Body of pancreas (tissue), 4 donors: ENCODE measurements at places on chromosomes 12 and 14. TPM values are rescaled to one million over a fixed set of nuclear protein-coding genes. Genes with fewer than 3 reads are reported as not detected.

DNA sequence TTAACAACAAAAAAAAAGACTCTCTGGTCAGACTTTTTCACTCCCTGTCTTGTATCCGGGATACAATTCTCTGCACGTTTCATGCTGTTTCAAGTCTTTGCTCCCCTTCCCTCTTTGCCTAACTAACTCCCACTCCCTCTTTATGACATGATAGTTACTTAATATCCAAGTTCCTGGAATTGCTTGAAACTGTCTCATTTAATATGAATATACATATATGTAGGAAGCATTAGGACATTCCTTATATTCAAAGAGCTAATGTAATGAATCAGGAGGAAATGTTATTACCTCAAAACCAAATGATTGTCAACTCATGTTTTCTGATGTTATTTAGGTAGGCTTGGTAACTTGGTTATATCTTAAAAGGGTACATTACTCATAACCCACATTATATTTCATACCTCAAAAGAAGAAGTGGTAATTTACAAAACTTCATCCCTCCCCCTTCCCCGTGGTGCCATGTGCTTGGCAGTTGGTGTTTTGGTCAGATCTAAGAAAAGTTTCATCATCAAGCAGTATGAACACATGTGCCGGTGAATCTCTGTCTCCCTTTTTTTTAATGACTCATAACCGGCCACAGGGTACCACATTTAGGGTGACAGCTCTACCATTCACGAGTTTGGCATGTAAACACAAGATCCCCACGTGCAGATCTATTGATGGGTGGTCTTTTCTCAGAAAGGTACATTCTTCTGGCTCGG lies 56.5 kb downstream of the HCAR2 start:
- no peak overlapping the region for H3K4me3 ChIP-seq
- H3K27me3 ChIP-seq: no peaks in the 10 kb centered on the region
- DNase-seq: no peak
- no peak overlapping the region for H3K27ac ChIP-seq
- no peaks in the 10 kb centered on the region for H3K36me3 ChIP-seq

Gene COCH
- 4.0 TPM for total RNA-seq

DNA sequence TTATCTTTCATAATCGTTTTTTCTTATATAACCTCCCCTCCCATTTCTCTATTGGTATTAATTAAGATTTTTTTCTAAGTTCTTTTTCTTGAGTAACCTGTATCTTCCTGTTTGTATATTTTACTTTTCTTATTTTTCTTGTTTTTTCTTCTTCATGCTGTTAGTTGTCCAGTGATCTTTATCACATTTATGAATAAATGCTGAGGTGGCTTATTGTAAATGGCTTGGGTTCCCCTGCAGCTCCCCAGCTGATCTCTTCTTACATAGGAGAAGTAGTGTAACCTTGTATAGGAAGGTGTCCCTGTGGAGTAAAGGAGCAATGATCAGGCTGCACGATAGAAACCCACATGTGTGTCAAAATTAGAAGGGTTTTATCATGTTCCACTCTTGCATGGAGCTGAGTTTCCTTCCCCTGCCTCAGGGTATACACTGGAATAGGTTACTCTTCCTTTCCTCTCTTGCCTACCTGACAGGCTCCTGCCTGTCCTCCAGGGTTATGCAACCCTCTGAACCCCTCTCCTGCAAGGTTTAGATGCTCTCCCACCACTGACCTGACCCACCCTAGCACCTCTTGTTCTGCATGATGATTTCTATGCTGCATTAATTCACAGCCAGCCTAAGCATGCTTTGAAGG lies 334.8 kb upstream of the RGS6 start:
- no peak overlapping the region for H3K4me3 ChIP-seq
- H3K27ac ChIP-seq: no peak overlapping the region
- no peaks in the 10 kb centered on the region for H3K27me3 ChIP-seq
- peaks cover 2% of the 10 kb centered on the region for H3K4me1 ChIP-seq
- DNase-seq: no peak

DNA sequence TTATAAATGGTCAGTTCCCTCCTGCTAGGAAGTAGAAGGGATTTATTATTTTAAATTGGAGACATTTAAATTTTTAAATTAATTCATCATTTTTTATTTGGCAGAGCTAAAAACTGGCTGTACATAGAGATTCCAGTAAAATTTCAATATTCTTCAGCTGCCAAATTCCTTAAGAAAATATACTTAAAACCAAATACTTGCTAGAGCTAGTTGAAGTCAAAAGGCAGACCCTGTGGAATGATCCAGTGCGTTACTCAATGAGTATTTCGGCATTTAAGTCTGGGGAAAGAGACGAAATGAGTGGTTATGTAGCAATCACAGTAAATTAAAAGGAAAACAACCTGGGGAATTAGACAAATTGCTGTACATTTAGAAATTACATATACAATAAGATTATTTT lies 1104.7 kb downstream of the SLC6A15 start:
- DNase-seq: no peak
- H3K27me3 ChIP-seq: no peaks in the 10 kb centered on the region
- no peak overlapping the region for H3K4me3 ChIP-seq
- H3K4me1 ChIP-seq: no peaks in the 10 kb centered on the region
- no peaks in the 10 kb centered on the region for H3K36me3 ChIP-seq

GRCh38 chr14:31788340-31788739 lies 227.1 kb downstream of the NUBPL start:
- no peaks in the 10 kb centered on the region for H3K27me3 ChIP-seq
- no peak overlapping the region for H3K27ac ChIP-seq
- no peaks in the 10 kb centered on the region for H3K4me1 ChIP-seq
- DNase-seq: no peak
- no peak overlapping the region for H3K4me3 ChIP-seq
- no peaks in the 10 kb centered on the region for H3K36me3 ChIP-seq

- H3K27ac ChIP-seq: no peak overlapping the region
- H3K4me1 ChIP-seq: no peaks in the 10 kb centered on the region
- no peak overlapping the region for H3K4me3 ChIP-seq
- no peaks in the 10 kb centered on the region for H3K36me3 ChIP-seq
- no peak for DNase-seq
Observed at GRCh38 chr12:52371716-52372115, 4.4 kb upstream of the KRT85 start.

Gene CPSF6
- 33.2 TPM for total RNA-seq

Gene ORAI1
- total RNA-seq: 3.9 TPM

DNA sequence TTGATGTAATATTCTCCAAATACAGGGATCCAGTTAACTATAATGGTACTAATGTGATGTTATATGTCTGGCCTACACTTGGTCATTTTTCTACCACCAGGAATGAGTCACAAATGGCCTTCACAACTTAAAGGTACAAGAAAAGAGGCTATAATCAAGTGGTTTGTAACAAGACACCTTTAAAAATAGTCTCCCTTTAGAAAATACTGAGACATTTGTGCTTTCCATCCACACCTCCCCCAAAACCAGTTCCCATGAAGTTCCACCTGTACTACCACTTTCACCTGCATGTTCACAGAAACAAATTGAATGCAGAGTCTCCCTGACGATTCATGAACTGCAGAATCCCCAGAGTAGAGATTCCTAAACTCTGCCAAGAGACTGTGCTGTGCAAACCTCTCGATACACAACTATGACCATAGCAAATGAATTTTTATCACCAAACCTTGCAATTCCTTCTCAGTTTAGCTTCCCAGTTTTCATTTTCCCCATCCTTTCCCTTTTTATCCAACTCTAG lies 6.0 kb downstream of the BTG1 start:
- H3K27ac ChIP-seq: peak overlapping the region; percentile 100
- no peak for DNase-seq
- peaks cover 46% of the 10 kb centered on the region for H3K4me1 ChIP-seq
- no peaks in the 10 kb centered on the region for H3K27me3 ChIP-seq
- no peaks in the 10 kb centered on the region for H3K36me3 ChIP-seq
- H3K4me3 ChIP-seq: peak overlapping the region; percentile 70

DNA sequence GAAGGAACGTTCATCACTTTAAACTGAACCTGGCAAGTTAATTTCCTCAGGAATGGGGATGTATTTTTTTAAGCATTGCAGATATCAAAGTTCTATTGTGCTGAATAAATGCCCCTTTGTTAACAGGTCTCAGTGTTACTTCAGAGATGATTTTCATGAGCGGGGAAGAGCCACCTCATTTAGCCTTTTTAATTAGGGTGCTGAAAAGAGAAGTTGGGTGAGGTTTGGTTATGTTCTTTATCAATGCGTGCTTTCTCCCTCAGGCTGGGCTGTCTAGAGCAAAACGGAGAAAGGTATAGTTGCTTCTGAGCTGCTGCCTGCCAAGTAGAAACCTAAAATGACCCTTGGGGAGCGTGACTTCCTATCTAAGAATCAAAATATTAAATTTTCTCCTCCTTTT lies 8.0 kb upstream of the HIP1R start:
- H3K36me3 ChIP-seq: no peaks in the 10 kb centered on the region
- no peak for DNase-seq
- peak overlapping the region; percentile 32 for H3K27ac ChIP-seq
- H3K4me3 ChIP-seq: no peak overlapping the region

- peaks cover 5% of the 10 kb centered on the region for H3K27me3 ChIP-seq
- H3K27ac ChIP-seq: no peak overlapping the region
- H3K36me3 ChIP-seq: no peaks in the 10 kb centered on the region
- no peak overlapping the region for H3K4me3 ChIP-seq
- no peaks in the 10 kb centered on the region for H3K4me1 ChIP-seq
Observed at GRCh38 chr12:5003025-5003666, 40.5 kb upstream of the KCNA5 start.

Gene TAS2R8
- not detected for total RNA-seq

Gene MANSC4
- not detected for total RNA-seq

DNA sequence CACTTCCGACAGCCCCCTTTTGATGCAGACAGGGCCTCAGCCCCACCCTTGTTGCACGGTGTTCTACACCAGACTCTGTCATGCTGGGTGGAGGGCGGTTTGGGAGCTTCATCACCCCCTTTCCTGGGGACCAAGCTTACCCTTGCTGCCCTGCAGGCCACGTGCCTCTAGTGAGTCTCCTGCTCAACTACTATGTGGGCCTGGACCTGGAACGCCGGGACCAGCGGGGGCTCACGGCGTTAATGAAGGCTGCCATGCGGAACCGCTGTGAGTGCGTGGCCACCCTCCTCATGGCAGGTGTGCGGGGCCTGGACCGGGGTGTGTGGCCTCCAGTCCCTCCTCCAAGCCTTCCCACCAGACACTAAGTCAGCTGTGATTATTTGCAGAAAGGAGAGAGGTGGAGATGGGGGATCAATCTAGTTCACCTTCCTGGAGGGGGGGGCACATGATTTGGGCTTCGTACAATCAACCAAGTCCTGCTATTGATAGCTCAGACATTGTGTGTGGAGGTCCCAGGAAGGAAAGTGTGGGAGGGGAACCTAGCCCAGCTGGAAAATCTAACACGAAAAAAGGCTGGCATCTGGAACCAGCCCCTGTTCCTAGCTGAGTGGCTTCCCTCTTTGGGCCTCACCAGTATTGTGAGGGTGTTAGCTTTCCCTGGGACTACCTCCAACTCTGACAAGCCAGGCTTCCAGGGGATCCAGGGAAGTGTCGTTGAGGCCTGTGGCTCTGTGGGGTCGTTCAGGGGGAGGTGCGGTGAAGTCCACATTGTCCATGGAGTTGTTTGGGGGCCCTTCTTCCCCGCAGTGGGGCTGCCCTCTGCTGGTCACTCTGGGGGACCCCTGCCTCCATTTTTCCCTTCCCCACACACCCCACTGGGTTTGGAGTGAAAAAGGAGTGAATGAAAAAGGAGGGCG lies 1.6 kb downstream of the ANKRD33 start:
- no peak overlapping the region for H3K27ac ChIP-seq
- no peak for DNase-seq
- H3K4me3 ChIP-seq: no peak overlapping the region
- H3K4me1 ChIP-seq: peaks cover 3% of the 10 kb centered on the region
- H3K27me3 ChIP-seq: no peaks in the 10 kb centered on the region

- no peaks in the 10 kb centered on the region for H3K36me3 ChIP-seq
- DNase-seq: no peak
- H3K4me1 ChIP-seq: no peaks in the 10 kb centered on the region
- H3K27ac ChIP-seq: no peak overlapping the region
- no peaks in the 10 kb centered on the region for H3K27me3 ChIP-seq
- H3K4me3 ChIP-seq: no peak overlapping the region
Observed at GRCh38 chr12:46915082-46915481, 89.3 kb upstream of the SLC38A4 start.

DNA sequence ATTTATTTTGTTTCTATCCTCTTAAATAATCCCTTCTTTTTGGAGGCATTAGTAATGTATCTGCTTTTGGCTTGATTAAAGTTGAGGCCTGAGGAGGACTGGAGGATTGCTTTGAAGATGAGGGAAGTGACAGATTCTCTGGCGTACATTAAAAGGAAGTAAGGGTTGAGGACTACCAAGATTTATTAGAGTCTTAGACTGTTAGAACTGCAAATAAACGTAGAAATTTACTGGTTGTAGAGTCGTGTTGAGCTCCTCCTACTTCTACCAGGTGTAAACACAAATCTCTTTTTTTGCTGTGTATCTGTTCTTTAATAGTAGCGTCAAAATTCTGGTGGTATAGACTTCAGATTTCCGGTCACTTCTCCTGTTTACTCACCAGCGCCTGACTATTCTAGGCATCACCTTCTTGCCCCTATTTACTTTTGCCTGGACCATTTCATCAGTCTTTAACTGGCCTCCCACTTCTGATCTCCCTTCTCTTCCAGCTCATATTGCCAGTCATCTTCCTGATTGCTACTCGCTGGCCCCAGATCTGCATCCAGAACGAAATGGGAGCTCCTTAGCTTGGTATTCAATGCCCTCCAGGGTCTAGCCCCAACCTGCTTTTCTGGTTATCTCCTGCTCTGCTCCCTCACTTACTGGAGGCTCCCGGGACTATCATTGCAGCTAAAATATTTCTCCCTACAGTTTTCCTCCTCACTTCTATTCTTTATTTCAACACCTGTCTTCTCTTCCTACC lies 8.4 kb upstream of the EID3 start:
- no peaks in the 10 kb centered on the region for H3K27me3 ChIP-seq
- no peak overlapping the region for H3K27ac ChIP-seq
- no peak overlapping the region for H3K4me3 ChIP-seq
- H3K36me3 ChIP-seq: no peaks in the 10 kb centered on the region
- no peak for DNase-seq
- H3K4me1 ChIP-seq: no peaks in the 10 kb centered on the region

Gene C14orf132
- total RNA-seq: 4.6 TPM
